NCI-H1930 (cell line): ENCODE measurements at places on chromosomes 2 and 18.

DNA sequence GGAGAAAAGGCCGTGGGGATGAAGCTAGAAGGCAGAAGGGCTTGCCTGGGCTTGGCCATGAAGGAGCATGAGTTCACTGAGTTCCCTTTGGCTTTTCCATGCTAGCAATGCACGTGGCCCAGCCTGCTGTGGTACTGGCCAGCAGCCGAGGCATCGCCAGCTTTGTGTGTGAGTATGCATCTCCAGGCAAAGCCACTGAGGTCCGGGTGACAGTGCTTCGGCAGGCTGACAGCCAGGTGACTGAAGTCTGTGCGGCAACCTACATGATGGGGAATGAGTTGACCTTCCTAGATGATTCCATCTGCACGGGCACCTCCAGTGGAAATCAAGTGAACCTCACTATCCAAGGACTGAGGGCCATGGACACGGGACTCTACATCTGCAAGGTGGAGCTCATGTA lies 2.9 kb downstream of the CTLA4 start:
- DNase-seq, result no peak

- no peak for DNase-seq
Observed at GRCh38 chr2:226772389-226773179, 27.0 kb downstream of the IRS1 start.

DNA sequence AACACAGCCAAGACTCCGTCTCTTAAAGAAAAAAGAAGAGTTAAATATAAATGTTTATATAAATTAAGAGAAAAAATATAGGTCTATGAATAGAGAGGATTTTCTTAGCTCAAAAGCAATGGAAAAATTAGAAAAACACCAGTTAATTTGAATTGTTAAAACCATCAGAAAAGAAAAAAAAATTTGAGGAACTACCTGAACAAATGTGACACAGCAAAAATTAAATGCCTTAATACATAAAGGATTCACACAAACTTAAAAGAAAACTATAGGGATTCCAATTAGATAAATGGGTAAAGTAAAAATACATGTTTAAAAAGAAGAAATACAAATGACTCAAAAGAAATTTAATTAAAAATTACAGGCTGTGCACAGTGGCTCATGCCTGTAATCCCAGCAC lies 147.9 kb upstream of the DNMT3A start:
- no peak for DNase-seq

DNA sequence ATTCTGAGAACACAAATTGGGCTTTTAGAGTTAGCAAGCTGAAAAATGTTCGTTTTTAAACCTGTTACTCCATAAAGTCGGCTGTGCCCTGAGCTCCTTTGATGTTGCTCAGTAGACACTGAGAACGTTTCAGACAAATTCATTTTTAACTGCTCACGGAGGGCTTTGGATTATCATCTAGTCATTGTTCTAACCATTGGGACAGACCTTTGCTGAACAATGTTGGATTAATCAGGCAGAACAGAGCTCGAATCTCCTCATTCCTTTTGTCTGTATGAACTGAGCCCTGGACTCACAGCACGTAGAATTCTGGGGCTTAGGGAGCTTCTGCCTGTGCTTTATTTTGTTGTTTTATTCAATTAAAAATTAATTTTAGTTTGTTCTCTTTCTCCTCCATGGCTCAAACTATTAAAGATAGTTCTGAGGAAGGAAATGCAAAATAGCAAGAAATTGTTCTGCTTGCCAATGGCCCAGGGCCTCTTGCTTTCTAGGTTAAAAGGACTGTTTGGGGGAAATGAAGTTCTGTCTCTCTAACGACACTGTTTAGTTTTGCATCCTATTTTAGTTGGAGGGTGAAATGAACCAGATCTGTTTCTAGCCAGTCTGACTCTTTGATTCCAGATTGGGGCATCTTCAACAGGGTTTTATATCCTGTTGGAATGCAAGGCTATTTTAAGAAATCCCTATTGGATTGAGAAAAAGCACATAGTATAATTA lies 114.7 kb upstream of the CXCR4 start:
- no peak for DNase-seq

- DNase-seq, result no peak
Observed at GRCh38 chr2:84885111-84885510, 4.2 kb upstream of the TRABD2A start.

DNA sequence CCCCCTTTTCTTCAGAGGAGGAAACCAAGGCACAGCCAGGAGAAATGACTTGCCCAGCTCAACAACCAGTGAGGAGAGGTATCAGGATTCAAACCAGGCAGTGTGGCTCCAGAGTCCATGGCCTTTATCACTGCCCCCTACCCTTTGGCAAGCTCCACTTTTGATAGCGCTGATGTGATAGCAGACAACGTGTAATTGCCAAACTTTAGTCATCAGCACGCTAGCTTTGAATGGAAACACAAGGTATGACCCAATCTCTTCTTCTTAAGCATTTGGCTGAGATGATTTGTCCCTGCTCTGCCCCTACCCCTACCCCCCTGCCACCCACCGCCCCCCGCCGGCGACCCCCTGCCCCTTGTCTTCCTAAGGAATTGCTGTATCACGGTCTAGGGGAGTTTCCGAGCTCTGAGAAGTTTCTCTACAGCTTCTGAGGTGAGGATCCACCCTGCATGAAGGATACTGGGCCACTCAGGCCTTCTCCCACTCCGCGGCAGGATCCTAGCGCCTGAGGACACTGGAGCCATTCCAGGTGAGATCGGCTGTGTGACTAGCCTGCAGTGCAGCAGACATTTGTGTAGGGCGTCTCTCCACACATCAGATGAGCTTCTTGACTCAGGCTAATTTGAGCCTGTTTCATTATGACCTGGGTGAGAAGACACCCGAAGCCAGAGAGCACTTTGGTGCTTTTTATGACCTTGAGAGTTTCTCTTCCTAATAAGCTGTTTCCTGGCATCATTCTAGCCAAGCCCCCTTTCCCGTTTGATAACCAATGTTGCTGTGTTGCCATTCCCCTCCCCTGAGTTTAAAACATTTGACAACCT lies 75.1 kb upstream of the MAP4K4 start:
- DNase-seq, result no peak
